Left ventricle myocardium inferior (tissue), 1 donor: ENCODE measurements at places on chromosomes 7 and 10. TPM values are rescaled to one million over a fixed set of nuclear protein-coding genes. Genes with fewer than 3 reads are reported as not detected.

SFXN4 gene
- 52.7 TPM for total RNA-seq

SPAM1 gene
- not detected for total RNA-seq

GRCh38 chr10:130339911-130340310 is 203.7 kb downstream of the GLRX3 start:
- DNase-seq, result no peak

- DNase-seq, result no peak
These were observed 18.9 kb downstream of the HYCC1 start for GRCh38 chr7:22995011-22995410.

DNA sequence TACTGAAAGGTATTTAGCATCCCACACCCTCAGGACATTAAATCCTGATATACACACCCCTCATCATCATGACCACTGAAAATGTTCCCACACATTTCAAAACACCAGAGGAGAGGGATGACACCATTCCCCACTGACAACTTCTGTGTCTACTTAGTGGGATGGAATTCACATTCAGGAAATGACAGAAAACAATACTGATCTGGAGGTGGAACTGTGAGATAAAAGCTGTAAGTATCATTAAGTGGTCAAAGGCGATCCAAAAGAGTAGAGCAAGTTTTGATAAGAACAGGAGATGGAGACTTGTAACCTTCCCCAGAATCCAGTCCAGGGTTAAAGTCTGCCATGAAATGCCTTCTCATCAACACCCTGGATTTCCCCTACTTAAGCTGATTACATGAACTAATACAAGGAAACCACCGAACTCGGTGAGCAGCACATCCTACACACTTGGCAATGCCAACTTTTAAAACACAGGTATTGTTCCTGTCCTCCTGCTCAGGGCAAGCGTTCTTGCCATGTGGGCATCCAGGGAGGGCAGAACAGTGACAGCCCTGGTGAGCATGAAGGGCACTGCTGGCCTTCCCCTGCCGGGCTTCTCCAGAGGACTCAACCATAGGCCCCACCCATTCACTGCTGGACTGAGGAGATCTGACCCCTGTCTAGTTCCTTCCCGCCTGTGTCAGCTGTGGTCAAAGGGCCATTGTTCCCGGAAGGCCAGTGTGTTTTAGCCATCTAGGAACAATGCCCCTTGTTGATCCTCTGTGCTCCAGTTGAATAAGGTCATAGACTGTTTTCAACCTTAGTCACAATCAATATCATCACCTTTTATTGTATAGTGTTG is 85.0 kb downstream of the SGMS1 start:
- DNase-seq, result no peak

- DNase-seq, result no peak
These were observed 30.2 kb downstream of the MET start for GRCh38 chr7:116702046-116702785.
